ENCODE measurements at places on chromosomes 6 and 20.

- DNase-seq = no peak
These were observed 231.4 kb downstream of the PHACTR1 start for GRCh38 chr6:12947967-12948366.

DNA sequence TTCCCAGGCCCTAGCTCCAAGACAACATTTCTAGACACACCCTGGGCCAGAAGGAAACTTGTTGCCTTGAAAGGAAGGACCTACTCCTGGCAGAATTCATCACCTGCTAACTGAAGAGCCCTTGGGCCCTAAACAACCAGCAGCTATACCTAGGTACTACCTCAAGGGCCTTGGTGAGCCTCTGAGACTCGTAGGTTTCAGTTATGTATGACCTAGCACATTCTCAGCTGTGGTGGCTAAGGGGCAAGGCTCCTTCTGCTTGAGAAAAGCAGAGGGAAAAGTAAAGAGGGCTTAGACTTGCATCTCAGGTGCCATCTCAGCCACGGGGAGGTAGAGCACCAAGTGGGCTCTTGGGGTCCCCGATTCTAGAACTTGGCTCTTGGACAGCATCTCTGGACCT, 132.3 kb upstream of the NHSL1 start:
- DNase-seq = no peak

- no peak for DNase-seq
These were observed 83.0 kb downstream of the HFE start for GRCh38 chr6:26170181-26170580.

- peak; percentile 16 for DNase-seq
These were observed 1.5 kb downstream of the PABPC1L start for GRCh38 chr20:44911264-44911921.

GRCh38 chr6:21431526-21431925, 162.0 kb upstream of the SOX4 start:
- no peak for DNase-seq

GRCh38 chr6:113526553-113526952, 330.6 kb upstream of the MARCKS start:
- peak; percentile 19 for DNase-seq

DNA sequence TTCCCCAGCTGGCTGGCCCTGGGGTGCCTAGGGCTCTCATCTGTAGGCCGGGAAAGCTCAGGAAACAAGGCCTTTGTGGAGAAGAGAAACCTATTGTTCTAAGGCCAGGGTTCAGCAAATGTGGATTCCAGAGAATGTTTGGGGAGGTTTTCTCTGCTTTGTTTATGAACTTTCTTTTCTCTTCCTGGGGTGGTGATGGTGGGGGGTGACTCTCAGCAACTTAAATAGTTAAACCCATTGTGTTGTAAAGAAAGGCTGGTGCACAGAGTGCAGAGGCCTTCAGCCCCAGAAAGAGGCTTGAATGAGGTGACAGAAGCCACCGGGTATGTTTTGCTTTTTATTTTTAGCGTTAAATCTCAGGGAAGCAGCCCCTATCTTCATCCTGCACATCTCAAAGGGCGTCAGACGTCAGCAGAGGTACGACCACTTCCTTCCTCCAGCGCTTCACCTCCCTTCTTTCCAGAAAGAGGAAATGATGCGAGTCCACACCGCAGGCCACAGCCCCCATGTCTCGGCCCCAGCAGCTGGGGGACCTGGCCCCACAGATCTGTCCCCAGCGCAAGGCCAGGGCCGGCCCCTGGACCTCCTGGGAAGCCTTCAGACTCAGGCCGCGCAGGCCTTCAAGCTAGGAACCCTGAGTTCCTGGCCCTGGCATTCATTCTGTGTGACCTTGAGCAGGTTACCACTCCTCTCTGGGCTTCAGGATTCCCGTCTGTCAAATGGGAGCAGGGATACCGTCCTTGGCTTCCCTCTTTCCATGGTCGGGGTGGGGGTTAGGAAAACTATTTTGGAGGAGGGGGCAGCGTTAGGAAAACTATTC, 605 bp upstream of the PPP1R16B start:
- DNase-seq = no peak

DNA sequence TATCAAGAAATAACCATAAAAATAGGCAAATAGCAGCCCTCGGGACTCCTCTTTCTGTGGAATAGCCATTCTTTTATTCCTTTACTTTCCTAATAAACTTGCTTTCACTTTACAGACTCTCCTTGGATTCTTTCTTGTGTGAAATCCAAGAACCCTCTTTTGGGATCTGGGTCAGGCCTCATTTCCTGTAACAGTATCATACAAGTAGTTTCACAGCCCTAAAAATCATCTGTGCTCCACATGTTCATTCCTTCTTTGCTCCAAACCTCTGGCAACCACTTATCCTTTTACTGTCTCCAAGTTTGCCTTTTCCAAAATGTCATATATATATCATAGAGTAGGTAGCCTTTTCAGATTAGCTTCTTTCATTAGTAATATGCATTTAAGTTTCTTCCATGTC, 13.5 kb upstream of the NT5E start:
- no peak for DNase-seq

DNA sequence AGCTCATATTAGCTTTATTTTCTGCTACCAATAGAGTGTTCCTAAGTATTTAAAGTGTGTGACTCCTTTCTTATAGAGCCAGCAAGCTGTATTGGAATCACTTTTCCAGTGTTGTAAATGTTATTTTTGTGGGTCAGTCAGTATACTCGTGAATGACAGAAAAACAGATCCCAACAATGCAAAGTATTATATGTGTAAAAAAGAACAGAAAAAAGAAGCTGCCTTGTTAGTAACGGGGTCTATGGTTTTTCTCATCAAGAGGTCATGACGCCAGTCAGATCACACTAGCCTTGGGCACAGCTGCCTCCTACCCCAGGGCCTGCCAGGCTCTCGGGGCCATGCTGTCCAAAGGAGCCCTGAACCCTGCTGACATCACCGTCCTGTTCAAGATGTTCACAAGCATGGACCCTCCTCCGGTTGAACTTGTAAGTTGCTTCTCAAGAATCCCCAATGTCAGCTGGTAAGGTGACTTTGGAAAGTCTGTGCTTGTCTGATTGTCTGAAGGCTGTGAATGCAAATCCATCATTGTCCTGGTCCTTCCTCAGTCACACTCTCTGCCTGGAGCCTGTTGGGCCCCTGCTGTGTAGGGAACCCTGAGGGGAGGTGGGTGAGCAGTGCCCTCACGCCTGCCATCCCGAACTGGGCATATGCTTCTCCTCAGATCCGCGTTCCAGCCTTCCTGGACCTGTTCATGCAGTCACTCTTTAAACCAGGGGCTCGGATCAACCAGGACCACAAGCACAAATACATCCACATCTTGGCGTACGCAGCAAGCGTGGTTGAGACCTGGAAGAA, 9.8 kb downstream of the NELFCD start:
- no peak for DNase-seq

GRCh38 chr6:14035071-14035847, 82.3 kb upstream of the CD83 start:
- DNase-seq = no peak

DNA sequence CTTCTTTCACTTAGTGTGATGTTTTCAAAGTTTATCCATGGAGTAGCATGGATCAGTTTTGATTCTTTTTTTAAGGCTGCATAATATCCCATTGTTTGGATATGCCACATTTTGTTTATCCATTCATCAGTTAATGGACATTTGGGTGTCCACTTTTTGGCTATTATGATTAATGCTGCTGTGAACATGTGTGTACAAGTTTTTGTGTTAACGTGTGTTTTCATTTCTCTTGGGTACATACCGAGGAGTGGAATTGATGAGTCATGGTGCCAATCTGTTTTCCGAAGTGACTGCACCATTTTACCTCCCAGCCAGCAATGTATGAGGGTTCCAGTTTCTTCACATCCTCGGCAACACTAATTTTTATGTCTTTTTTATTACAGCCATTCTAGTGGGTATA, 78.4 kb upstream of the CCDC28A start:
- no peak for DNase-seq

- DNase-seq = peak; percentile 23
These were observed 7.3 kb upstream of the COL9A1 start for GRCh38 chr6:70310063-70310694.

GRCh38 chr20:62367136-62367632, at the start of gene LAMA5:
TSS of gene LAMA5 (minus strand) at chr20:62367312. CDS start at chr20:62367245, 67 bp downstream.
- DNase-seq = no peak

DNA sequence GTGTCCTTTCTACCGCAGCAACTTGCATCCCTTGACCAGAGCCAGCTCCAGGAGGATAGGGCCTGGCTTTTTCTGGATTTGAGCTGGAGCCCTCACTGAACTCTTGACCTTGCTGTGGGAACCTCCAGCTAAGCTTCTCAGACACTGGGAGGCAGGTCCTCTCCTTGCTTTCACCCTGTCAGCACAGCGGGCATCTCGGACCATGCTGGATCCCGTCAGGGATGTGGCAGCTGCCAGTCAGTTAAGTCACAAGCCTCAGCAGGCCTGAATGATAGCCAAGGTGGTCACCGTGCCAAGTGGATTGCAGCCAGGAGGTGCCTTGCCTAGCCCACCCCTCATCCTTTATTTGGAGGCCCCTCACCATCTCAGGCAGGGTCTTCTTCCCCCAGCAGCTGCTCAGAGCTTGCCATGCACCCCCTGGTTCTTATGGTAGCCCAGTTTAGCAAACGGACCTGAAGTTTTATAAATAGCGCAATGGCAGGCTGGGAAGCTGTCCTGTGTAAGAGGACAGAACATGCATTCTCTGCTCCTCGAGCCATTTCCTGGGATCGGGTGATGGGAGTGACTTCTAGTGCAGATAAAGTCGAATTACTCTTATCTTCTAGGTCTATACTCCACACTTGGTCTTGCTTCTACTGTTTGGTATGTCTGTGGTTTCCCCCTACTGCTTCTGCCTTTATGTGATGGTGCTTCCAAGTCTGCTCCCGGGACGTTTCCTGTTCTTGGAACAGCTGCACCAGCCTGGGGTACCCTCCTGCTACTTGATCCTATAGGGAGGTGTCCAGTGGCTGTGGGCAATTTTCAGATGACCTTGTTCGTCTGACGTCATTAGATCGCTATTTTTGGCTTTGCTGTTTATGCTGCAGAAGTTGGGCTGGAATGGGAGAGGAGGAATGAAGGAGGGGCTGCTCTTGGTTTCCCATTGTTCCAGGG, 7.1 kb upstream of the MYLK2 start:
- no peak for DNase-seq

- no peak for DNase-seq
These were observed 134.0 kb downstream of the WDR27 start for GRCh38 chr6:169567819-169568218.
